T1000 (cell line): ENCODE measurements at places on chromosomes 5 and 9.

DNA sequence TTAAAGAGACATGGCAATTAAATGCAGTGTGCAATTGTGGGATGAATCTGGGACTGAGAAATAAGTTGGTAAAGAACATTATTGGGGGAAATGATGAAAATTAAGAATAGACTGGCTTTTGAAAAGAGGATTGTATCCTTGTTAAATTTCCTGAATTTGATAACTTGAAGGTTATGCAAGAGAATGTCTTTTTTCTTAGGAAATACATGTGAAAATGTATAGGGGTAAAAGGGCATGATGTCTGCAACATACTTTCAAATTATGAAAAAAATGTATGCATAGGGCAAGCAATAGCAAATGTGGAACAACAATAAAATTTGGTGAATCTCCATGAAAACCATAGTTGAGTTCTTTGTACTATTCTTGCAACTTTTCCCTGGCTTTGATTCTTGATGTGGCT, 24.1 kb downstream of the PTTG1 start:
- no peak for DNase-seq

DNA sequence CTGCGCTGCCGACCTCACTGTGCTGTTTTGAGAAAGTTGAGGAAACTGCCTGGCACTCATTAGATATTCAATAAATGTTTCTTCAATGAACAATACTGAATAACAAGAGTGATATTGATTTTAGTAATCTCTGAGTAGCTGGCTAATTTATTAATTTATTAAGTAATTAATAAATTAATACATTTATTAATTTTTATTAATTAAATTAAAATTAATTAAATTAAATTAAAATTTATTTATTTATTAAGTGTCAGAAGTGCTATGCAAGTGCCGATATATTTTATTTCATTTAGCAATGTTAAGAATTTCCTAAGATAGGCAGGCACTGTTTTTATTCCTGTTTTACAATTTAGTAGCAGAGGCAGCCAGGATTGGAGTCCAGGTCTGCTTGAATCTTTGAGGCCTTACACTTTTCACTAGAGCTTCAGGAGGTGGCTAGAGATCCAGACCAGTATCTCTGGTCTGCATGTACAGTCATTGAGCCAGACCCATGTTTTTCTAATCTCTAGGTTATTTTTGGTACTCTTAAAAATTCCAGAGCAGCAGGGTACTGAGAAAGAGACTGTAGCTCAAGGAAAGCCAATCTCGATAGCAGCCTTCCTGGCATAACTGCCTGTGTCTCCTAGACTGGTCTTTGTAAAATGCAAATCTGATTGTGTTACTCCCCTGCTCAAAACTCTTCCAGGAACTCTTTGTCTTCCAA, 109.2 kb downstream of the ARHGEF28 start:
- no peak for DNase-seq

DNA sequence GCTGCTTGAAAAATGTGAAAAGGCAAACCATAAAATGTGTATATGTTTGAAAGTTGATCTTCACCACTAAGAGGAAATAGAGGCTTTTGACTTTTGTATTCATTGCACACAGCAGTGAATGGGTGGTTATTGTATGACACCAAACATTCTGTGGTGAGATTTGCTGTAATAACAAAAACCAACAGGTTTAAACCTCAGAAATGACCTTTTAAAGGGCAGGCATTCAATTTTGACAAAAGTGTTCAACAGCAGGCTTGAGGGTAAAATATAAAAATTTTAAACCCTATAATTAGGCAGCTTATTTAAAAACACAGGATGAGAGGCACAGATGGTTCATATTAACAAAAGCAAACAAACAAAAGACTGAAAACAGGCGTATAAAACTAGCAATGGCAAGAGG, 128.1 kb upstream of the NUDT12 start:
- DNase-seq, result no peak

DNA sequence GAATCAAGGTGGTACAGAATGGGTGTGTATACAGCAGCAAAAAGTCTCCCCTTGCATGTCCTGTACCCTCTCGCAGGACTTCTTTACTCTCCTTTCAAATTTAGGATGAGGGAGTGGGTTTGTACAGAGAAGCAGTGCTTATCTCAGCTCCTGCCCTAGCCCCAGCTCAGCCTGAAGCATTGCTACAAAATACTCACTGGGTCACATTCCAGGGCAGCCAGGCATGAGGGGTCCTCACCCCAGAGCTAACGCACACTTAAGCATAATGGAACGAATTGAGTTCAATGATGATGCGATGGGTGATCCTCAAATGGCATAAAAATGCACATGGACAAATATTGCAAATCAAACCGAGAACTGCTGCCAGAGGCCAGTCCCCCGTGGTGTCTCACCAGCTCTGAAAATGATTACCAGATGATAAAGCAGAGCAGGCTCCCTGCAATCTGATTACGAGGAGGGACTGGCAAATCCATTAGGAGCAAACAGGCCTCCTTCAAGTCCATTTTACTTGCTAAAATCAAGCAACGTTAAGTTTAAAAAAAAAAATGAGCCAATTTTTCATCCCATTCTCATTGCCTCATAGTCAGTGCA, 231.6 kb upstream of the TAS2R1 start:
- DNase-seq, result no peak

GRCh38 chr5:146296245-146296644, 42.4 kb upstream of the POU4F3 start:
- no peak for DNase-seq

DNA sequence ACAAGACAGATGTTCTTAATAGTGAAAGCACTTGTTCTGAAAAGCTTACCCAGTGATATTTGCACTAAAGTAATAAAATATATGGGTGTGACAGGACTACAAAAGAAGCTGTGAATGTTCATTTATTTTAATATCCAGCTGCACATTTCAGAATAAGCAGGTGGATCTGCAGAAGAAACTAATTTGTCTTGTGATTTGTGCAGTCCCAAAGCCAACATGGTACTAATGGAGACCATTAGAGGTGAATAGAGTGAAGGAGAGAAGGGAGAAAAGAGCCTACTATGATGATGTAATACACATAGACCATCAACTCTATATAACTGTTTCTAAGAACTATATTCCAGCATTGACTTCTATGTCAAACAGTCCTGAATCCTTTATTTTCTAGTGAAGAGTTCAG, 362.8 kb downstream of the ISL1 start:
- no peak for DNase-seq

DNA sequence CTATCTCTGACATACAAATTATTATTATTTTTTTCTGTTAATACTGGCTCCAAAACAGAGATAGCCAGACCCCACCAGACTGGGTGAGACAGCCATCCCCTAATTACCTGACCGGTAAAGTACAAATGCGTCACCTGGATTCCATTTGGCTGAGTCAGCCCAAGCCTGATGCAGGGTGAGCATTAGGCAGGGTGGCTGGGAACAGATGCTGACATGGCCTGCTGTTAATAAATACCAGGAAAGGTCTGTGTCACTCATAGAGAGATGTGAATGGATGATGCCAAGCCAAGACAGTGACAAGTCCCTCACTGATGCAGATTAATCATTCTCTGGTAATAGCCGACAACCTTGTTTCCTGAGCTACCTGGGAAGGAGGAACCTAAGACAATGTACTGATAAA, 183.5 kb downstream of the TRIM32 start:
- no peak for DNase-seq

DNA sequence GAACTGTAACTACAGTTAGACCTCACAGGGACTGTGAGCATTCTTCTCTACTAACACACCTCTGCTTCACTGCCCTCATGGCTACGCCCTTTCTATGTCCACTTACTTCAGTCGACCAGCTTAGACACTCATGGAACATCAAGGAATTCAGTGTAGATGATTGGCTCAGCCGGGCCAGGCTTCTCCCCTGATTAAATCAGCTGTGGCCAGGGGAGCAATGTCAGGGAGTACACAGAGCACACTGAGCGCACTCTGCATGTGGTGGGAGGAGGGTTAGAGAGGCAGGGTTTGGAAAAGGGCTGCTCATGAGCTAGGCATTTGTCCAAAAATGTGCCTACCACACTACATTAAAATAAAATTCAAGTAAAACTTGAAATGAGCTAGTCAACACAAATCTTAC, 400.5 kb downstream of the ARRDC3 start:
- DNase-seq, result no peak

DNA sequence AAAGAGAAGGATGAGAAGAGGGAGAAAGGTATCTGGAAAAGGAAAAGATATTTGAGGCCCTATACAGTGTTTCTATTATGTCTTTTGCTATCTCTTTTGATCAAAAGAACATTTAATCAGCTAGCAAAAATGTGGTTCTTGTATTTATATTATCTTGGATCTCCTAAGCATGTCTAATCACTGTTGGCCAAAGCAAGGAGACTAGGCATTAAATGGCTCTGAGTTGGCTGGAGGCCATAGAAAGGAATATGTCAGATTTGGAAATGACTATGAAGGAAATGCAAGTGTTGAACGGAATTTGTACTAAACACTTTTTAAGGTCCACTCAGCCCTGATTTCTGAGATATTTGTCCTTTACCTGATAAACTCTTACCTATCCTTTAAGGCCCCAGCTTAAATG, 22.4 kb upstream of the THG1L start:
- no peak for DNase-seq

DNA sequence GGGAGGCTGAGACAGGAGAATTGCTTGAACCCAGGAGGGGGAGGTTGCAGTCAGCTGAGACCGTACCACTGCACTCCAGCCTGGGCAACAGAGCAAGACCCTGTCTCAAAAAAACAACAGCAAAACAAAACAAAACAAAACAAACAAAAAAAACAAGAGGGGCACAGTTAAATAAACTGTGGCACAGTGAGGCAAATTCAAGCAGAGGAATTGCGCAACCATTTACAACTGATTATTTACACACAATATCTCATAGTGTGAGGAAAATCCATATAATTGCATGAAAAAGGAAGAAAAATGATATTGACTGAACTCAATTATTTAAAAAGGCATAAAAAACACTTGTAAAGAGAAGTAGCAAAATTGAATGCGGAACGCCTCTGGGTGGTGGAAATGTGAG, 161.5 kb downstream of the CRB2 start:
- DNase-seq, result no peak

DNA sequence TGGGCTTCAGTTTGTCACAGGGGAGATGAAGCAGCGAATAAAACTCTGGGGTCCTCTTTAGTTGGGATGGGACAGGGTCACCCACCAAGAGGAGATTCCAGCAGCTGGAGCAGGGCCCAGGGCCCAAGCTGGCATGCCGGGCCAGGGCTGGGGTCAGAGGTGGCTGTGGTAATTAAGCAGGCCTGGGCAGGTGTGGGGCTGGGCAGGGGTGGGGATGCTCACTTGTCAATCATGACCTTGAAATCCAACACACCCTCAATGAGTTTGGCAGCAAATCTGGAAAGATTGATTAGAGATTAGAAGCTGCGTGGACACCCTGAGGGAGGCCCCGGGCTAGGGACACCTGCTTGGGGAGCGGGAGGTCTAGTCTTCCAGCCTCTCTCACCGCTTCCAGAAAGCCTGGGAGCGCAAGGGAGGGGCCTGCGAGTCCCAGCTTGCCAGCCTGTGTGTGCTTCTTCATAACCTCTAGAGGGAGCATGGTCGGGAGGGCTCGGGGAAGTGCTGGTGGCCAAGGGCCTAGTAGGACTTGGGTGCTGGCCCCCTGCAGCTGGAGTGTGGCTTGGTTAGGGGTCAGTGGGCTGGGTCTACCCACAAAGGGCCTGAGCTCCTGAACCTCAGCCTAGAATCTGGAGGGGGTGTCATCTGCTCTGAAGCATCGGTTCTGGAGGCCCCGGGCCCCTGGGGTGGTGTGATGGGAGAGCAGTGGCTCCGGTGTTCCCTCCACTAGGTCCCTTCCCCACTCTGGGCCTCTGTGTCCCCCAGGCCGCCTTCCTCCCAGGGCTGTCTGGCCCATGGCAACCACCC, 7.6 kb downstream of the CRAT start:
- DNase-seq, result no peak

- no peak for DNase-seq
These were observed 192.8 kb upstream of the IZUMO3 start for GRCh38 chr9:24738421-24738961.

- no peak for DNase-seq
These were observed 16.7 kb upstream of the RNU6ATAC start for GRCh38 chr9:134180786-134181647.

DNA sequence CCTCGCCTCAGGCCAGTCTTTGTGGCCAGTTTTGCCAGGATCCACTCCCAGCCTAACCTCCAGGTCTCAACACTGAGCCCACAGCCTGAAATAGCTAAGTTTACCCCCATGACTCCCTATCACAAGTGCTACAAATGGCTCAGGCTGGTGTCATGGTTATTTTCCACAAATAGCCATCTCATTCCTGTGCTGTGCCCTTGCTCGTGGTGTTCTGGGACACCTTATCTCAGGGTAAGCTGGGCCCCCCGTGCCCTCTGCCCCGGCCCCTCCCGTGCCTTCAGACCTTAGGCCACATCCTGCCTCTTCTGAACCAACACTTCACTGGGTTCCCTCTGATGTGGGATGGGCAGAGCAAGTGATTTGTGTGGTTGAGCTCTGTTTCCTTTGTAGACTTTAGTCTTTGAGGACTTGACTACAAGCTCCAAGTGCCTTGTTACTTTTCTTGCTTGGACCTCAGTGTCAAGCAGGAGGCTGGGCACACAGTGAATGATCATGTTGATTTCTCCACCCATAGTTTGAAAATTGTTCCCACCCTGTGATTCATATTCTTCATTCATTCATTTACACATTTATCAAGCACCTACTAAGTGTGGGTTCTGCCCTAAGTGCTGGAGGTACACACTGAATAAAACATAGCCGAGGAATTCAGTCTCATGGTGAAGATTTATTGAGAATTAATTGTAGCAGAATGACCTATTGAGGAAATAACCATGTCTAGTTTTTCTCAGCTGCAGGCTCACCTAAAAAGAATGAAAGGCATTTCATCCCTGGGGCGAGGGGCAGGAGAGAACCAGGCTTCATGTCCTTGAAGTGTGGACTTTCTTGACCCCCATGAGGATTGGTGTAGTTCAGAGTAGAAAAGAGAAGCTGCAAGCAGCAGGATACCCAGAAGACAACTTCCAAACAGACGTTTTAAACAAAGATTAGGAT, 84.5 kb upstream of the CTNNA1 start:
- no peak for DNase-seq

DNA sequence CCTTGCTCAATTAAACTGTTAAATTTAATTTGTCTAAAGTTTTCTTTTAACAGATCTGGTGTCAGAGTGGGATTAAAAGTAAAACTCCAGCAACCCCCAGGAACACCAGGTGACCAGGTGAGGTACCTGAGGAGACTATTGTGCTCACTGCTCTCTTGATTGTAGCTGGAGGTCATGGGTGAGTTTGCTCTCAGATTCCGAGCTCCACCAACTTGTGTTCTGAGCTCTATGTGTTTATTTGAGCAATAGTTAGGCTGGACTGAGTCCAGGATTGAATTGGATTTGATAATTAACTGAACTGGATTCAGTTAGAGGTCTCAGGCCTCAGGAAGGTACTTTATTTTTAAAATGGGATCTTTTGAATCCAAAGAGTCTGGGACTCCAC, 17.9 kb upstream of the SCGB3A2 start:
- no peak for DNase-seq

GRCh38 chr5:176368726-176369125, 3.4 kb downstream of the ARL10 start:
- no peak for DNase-seq

DNA sequence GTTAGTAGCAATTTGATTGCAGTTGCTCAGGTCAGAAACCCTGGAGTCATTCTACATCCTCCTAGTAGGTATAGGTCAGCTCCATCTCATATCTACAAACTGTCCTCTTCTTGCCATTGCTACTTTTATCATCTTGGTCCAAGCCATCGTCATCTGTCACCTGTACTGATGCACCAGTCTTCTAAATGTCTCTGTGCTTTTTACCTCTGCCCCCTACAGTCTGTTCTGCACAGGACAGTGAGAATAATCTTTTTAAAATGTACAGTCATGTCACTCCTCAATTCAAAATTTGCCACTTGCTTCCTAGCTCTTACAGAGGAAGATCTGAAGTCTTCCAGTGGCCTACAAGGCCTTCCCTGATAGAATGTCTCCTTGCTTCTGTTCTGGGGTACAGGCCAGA, 6.8 kb downstream of the NNT start:
- DNase-seq, result no peak
